ENCODE measurements at places on chromosomes 5 and 9.

DNA sequence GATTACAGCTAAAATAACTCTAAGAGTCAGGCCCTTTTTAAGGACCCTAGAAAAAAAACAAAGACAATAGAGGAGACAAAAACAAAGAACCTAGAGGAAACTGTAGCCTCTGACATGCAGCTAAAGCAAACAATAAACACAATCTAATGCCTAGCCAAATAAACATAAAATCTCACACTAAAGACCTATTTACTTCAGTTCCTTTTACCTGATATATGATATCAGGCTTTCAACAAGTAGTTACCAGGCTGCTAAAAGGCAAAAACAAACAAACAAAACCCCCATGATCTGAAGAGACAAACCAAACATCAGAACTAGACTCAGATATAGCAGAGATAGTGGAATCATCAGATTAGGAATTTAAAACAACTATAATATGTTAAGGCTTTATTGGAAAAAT, 226.5 kb upstream of the POU5F2 start:
- DNase-seq, result no peak

GRCh38 chr5:146109379-146109778, 4.0 kb upstream of the PLAC8L1 start:
- no peak for DNase-seq

GRCh38 chr9:78296201-78296892, 578 bp upstream of the PSAT1 start:
- DNase-seq, result no peak

DNA sequence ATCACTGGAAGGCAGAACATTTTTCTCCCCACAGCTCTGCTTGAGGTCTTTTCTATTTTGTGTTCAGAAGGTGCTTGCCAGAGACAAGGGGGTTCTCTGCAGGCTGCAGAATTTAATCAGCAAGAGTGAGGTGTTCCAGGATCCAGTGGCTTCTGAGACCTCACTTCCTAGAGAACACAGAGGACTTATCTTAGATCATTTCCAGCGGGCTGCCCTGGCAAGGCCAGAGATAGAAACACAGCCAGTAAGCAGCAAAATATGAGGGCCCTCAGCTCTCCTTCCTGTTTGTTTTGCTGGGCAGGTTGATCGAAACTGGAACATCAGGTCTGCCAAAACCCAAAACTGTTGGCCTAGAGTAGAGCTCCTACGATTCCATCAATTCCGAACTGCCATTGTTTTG, 187.3 kb downstream of the DIRAS2 start:
- no peak for DNase-seq

GRCh38 chr5:7779019-7780005, 71.6 kb downstream of the CFAP90 start:
- no peak for DNase-seq

- no peak for DNase-seq
These were observed 62.5 kb downstream of the EXOSC2 start for GRCh38 chr9:130756037-130756436.

DNA sequence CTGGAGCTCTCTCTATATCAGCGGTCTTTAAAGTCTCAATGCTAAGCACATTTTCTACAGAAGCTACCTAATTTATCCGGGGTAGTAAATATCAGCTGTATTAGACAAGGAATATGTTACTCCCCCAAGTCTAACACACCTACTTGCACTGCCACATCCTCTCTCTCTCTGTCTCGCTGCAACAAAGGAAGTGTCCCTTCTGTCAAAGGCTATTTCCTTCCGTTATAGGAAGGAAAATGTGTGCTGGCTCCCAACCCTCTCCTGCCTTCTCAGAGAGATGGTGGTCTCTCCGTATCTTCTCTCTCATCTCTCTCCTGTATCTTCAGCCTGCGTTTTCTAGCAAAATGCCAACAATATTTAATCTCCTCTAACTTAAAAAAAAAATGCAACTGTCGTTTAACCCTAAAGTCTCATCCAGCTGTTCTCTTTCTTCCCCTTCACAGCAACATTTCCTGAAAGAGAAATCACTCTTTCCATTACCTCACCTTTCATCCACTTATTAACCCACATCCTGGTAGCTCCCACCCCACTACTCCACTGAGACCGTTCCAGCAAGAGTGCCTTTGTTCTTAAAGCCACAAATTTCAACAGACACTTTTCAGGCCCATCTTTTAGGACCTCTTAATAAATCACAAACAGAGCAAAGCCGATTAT, 2.3 kb downstream of the TTF1 start:
- DNase-seq, result no peak

GRCh38 chr5:93569300-93570160, 11.5 kb downstream of the NR2F1-AS1 start:
- no peak for DNase-seq

DNA sequence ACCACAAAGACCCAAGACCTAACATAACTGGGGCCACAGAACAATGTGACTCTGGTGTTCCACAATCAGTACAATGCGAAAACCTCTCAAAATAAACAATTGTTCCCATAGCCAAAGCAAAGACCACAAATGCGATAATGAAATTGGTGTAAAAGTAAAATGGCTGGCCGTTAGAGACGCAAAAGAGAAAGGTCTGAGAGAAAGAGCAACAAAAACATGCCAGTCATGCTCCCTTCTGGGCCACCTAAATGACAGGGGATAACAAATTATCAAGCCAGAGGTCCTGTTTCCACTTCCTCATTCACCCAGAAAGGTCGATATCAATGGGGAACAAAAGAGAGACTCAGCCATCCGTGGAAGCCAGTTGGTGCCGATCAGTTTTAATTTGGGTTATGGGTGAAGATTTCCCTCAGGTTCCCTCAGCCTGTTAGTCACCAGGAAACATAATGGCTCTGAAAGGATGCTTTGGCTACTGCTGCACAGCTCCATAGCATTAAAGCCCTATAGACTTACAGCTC, 9.2 kb upstream of the CFAP95 start:
- no peak for DNase-seq

DNA sequence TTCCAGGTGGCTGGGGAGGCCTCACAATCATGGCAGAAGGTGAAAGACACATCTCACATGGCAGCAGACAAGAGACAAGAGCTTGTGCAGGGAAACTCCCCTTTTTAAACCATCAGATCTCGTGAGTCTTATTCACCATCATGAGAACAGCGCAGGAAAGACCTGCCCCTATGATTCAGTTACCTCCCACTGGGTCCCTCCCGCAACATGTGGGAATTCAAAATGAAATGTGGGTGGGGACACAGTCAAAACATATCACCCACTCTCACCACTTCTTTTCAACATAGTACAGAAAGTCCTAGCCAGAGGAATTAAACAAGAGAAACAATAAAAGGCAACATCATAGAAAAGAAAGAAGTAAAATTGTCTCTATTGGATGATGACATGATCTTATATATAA, 223.4 kb upstream of the SLC24A2 start:
- no peak for DNase-seq

- DNase-seq, result no peak
These were observed 626.6 kb upstream of the SGCD start for GRCh38 chr5:155700333-155700732.

DNA sequence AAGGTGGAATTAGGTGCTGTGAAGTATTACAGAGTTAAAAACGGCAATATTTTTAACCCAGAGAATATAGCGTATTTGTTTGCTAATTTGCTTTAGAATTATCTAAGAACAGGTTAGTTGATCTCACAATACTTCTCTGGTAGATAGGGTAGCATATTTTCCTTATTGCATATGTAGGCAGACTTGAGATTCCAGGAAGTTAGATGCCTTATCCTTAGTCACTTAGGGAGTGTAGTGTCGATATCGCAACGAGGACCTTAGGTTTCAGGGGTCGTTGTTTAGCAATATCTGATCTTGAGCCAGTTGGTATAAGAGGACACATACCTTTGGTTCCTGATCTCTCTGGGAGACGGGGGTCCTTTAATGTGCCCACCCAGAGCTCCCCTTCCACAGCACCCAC, 28.5 kb upstream of the IL6ST start:
- DNase-seq, result no peak

- DNase-seq, result no peak
These were observed 551.9 kb downstream of the PRELID2 start for GRCh38 chr5:145283141-145283810.

- DNase-seq, result no peak
These were observed 618.3 kb downstream of the NR2F1-AS1 start for GRCh38 chr5:92962752-92963151.

- DNase-seq, result no peak
These were observed 38.8 kb downstream of the FNIP1 start for GRCh38 chr5:131757830-131758519.

GRCh38 chr5:180095545-180095944, 24.0 kb upstream of the RNF130 start:
- no peak for DNase-seq

DNA sequence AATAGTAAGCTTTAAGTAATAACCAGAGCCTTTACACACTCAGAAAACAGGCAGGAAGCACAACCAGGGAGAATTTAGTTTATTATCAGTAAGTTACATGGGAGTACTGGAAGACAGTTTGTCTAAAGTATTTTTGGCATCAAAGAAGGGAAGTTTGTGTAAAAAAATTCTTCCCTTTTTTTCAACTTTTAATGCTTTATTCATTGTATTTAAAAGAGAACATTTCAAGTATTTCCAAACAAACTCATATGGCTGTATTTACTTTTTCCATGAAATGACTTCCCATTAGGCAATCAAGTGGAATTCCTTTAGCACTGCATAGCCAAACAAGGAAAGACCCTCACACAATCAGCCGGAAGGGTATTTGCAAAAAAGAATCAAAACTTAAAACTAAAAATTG, 26.7 kb downstream of the RNF145 start:
- no peak for DNase-seq

DNA sequence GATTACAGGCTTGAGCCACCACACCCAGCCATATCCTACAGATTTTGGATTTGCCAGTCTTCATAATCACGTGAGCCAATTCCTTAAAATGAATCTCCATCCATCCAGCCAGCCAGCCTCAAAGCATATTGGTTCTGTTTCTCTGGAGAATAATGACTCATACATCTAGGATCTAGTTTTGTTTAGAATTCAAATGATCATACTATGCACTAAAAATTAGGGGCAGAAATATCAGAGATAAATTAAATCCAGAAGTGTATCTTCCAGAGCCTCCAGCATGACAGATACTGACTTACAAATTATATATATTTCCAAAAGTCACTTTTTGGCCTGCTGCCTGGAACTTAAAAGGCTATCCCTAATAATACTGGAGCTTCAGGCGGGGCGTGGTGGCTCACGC, 119.1 kb upstream of the NR5A1 start:
- DNase-seq, result no peak

DNA sequence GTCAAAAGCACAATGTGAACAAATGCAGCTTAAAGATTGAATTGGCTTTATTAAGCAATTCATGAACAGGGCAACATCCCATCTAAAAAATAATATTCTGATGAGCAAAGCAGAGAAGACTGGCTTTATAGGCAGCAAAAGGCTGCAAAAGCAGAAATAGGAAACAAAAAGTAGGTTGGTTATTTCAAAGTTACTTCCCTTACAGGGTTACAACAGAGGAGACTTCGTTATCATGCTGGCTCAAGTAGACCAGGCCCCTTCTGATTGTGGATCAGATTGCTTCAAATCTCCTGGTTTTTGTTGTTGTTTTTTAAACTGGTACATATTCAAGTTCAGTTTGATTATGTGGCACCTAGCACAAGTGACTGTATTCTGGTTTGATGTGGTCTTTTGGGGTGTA, 73.1 kb downstream of the MAN2A1 start:
- no peak for DNase-seq

- no peak for DNase-seq
These were observed 141.8 kb upstream of the MAST4 start for GRCh38 chr5:66454186-66455078.

- no peak for DNase-seq
These were observed 509 bp downstream of the LVRN start for GRCh38 chr5:115962565-115963402.

DNA sequence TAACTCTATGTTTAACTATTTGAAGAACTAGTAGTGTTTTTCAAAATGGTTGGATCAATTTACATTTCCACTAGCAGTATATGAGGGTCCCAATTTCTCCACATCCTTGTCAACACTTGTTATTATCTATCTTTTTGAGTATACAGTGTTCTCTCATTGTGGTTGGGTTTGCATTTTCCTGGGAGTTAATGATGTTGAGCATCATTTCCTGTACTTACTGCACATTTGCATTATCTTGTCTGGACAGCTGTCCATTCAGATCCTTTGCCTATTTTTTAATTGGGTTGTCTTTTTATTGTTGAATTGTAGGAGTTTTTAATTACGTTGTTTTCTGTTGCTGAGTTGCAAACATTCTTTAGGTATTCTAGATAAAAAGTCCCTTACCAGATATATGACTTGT, 103.4 kb upstream of the LRRTM2 start:
- no peak for DNase-seq

GRCh38 chr5:145497052-145497451, 338.1 kb downstream of the PRELID2 start:
- DNase-seq, result no peak

GRCh38 chr5:102453716-102454115, 45.1 kb downstream of the SLCO6A1 start:
- DNase-seq, result no peak

DNA sequence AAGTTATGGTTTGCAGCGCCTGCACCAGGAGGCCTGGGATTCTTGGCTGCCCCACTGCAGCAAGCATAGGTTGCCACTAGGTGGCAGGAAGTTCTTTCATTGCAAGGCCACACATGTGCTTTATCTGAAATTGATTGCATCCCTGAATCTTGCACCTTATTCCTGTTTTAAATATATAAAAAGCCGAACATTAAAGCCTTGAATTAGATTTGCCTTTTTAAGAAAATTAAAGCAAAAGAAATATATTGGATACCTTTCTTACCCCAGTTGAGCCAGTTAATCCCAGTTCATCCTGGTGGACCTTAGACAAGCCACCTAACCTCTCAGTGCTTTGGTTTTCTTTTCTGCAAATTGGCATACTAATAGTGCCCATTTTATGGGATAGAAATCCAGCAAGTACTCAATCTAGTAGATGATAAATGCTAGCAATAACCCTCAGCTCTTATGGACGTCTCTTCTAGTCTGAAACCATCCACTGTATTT, 6.3 kb upstream of the TRMT10B start:
- no peak for DNase-seq

GRCh38 chr5:40121236-40121635, 558.5 kb upstream of the PTGER4 start:
- no peak for DNase-seq

DNA sequence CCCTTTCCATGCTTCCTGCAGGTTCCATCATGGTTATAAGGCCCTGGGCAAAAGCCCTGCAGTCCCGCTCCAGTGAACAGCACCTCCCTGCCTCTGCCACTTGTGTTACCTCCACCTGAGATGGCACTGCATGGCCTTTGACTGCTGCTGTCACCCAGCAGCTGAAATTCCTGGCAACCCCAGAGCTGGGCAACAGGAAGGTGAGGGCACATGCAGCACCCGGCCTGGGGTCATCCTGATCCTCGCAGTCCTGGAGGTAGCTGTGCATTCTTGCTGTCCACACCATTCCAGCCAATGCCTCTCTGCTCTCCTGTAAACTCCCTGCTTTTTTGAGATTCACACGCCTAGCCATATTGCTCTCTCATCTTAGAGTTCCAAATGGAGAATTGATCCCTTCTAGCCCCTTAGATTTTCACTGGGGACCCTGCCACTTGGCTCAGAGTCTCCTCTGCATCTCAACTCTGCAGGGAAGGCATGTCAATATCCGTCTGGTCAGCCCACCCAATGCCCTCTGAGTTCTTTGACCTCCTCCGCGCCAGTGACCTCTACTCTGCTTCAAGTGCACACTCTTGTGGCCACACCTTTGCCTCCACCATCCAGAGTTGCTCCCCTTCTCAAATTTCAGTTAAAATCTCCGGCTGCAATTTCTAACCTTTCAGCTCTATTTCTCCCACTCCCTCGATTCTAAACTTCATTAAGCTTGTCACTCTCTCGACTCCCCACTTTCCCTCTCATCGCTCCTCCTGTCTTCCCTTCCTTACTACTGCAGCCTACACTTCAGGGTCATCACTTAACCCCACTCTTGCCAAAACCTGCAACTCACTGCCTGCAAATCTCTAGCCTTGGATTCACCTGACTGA, 93.4 kb downstream of the ANKH start:
- no peak for DNase-seq
